MCF 10A (cell line): ENCODE measurements at places on chromosomes 2 and 18.

GRCh38 chr2:201880579-201880978, 74.2 kb downstream of the CDK15 start:
- no peak for DNase-seq

- no peak for DNase-seq
Observed at GRCh38 chr2:231530099-231531011, at the start of gene NMUR1. Gene NMUR1 (minus strand): TSS chr2:231530445. CDS start chr2:231530361, 84 bp downstream.

DNA sequence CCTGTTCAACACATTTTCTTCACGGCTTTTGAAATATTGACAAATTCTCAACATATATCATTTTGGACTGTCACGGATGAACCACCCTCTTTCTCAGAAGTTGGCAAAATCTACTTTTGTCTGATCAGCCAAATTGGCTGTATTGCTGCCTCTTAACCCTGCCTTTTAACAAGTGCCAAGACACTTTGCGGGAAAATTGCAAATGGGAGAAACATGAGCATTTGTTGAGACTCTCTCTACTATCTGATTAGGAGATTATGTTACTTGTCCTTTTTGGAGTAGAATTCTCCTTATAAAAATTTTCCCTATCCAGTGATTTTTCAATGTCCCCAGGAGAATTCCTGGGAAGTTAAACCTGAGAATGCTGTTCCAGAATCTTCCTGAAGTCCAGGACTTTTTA, 256.2 kb upstream of the ZSWIM2 start:
- DNase-seq = no peak

GRCh38 chr2:72141881-72142451, 5.7 kb downstream of the CYP26B1 start:
- no peak for DNase-seq

- DNase-seq = no peak
Observed at GRCh38 chr2:30408961-30409387, 38.1 kb upstream of the LCLAT1 start.

DNA sequence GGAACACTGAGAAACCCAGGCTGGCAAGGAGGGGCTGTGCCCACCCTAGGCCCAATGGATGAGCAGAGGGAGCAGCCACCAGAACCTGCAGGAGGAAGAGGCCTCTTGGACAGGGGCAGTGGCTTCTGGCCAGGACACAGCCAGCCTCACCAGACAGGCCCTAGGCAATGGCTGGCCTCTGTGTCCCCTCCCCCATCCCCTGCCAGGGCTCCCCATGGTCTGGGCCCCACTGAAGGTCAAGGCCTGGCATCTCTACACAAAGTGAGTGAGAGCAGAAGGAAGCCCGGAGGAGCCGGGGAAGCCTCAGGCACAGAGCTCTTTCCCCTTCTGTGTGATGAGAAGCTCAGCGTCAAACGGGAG, 6.3 kb downstream of the PRLH start:
- DNase-seq = no peak

DNA sequence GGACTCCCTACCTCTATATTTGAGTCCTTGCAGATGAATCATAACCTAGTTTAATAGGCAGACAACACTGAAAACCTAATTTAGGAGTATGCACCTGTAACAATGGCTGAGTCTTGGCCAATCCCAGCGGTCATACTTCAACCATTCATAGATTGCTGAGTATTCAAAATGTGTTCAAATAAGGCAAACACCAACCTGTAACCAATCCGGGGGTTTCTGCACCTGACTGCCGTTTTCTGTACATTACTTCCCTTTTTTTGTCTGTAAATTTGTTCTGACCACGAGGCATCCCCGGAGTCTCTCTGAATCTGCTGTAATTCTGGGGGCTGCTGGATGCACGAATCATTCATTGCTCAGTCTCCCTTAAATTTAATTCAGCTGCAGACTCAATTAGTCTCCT, 338.6 kb downstream of the STK39 start:
- DNase-seq = no peak

DNA sequence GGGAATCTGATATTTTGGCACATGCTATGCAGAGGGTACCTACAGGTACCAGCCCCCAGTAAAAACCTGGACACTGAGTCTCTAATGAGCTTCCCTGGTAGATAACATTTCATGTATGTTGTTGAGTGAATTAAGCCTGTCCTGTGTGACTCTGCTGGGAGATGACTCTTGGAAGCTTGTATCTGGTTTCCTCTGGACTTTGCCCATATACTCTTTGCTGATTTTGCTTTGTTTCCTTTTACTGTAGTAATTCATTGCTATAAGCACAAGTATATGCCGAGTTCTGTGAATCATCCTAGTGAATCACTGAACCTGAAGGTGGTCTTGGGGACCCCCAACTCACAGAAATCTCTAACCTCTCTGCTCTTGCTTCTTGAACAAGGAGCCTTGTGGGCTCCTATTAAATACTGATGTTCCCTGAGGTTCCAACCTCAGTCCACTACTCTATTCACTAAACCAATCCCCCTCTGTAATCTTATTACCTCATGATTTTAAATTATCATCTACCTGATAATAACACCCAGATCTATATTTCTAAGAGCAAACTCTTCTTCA, 94.3 kb upstream of the WDSUB1 start:
- DNase-seq = no peak

GRCh38 chr2:55159037-55159651, 72.9 kb downstream of the CLHC1 start:
- DNase-seq = no peak

GRCh38 chr18:11989174-11989573, 7.9 kb downstream of the IMPA2 start:
- DNase-seq = no peak

GRCh38 chr2:82317012-82317411, 2012.5 kb upstream of the LRRTM1 start:
- no peak for DNase-seq

- no peak for DNase-seq
Observed at GRCh38 chr18:74683573-74683972, 85.9 kb downstream of the ZNF407 start.

GRCh38 chr2:8558956-8559355, 122.9 kb upstream of the ID2 start:
- no peak for DNase-seq

DNA sequence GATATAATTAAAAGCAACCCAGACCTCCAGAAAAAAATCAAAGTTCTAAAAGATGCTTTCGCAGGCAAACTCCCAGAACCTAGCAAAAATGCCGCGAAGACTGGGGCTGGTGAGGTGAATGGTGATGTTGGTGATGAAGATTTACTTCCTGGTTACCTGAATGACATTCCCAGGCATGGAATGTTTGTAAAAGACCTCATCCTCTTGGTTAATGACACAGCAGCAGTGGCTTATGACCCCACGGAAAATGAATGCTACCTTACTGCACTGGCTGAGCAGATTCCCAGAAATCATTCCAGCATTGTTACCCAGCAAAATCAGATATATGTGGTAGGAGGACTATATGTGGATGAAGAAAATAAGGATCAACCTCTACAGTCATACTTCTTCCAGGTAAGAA, 994 bp downstream of the KLHL41 start:
- DNase-seq = no peak

- DNase-seq = no peak
Observed at GRCh38 chr2:240480834-240481623, 45.6 kb downstream of the GPC1 start.

DNA sequence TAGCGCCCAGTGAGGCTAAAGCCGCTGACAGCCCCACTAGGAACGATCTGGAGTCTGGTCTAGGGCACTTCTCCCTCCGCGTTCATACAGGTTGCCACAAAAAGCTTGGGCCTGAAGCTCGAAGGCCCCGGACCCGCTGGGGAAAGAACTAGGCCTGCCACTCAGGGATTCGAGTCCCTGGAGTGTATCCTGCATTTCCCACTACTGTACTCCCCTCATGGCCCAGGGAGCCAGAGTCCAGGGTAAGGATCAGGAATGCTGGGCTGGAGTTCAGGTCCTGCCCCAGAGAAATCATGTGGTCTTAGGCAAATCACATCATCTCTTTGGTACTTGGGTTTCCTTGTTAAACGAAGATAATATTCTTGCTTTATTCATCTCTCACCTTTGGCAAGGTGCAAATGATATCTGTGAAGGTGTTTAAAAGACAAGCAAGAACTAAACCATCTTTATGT, 1.4 kb upstream of the ZFP36L2 start:
- no peak for DNase-seq

- DNase-seq = peak; percentile 67
Observed at GRCh38 chr2:63023444-63023843, 27.2 kb upstream of the OTX1 start.

DNA sequence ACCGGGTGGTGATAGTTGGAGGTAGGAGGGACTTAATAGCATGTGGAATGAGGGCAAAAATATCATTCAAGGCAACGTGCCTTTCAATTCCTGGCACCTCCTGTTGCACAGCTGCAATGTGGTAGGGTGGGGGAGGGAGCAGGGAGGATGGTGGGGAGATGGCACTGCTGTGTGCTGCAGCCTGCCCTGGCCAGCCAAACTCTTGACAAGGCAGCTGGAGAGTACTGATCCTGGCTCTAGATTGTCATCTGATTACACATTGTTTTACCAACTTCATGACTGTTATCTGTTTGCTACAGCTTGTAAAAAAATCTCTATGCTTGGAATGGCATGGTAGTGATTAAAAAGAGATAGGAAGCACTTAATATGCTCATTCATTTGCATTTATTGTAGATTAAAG, 47.7 kb downstream of the PLCL1 start:
- DNase-seq = no peak

GRCh38 chr2:107989445-107989844, 3.1 kb downstream of the SLC5A7 start:
- no peak for DNase-seq

GRCh38 chr2:148161909-148162435, 141.1 kb downstream of the MBD5 start:
- DNase-seq = no peak

GRCh38 chr2:7450833-7451190, 533.6 kb downstream of the RNF144A start:
- no peak for DNase-seq

- DNase-seq = no peak
Observed at GRCh38 chr2:226601881-226602662, 197.5 kb downstream of the IRS1 start.

- DNase-seq = no peak
Observed at GRCh38 chr2:237287872-237288271, 126.1 kb downstream of the COL6A3 start.

DNA sequence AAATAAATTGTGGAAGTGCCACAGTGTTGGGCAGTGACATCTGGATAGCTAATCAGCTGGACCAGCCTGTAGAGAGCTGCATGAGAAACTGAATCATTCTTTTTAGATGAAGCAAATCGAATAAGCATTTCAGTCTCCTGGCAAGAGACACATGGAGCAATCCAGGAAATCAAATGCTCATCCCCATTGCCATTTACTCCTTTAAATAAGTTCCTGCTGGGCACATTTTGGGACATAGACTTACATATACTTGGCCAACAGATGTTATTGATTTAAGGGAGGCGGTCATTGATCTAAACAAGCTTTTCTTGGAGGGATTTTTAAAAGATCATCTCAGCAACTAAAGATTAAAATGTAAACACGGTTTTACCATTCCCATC, 307.1 kb downstream of the STK39 start:
- no peak for DNase-seq

DNA sequence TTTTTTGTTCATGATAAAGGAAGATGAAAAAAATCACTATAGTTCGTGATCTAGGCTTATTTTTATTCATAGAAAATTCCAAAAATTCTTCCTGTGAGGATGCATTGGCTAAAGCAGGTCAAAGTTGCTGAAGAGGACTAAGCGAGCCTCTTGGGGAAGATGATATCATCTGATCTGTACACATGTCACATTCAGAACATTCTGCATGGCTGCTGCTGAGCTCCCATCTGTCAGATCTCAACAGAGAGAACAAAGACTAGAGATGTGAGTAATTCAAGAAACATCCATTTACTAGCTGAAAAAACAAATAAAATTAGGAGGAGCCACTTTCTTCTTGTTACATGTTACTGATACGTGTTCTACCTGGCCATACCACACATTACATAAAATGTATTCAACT, 518.6 kb upstream of the FSIP2 start:
- no peak for DNase-seq

DNA sequence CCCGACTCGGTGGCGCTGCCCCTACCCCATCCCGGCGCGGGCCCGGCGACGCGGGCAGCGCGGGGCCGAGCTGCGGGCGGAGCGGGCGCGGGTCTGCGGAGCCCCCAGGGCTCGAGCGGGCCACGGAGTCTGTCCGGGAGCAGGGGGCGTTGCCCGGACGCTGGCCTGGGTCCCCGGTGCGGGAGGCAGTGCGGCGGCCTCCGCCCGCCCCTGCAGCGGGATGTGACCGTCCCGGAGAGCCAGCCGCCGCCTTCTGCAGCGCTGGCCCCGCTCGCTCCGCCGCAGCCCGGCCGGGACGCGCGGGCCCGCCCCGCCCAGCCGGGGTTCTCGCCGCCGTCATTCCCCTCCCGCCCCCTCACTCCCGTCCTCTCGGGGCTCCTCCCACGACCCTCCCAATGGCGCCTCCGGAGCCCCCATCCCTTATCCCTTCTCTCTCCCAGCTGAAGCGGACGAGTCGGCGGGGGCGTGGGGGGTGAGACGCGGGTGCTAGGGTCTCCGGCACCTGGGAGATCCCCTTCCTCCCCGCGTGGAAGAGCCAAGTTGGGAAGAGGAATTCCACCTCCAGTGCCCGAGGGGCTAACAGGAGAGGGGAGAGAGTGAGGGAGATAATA, at the start of gene FNDC4:
Gene FNDC4 (minus strand): TSS at position 257 of the 611 bp plus-strand sequence. CDS start 521 bp downstream, outside the sequence.
- DNase-seq = no peak

GRCh38 chr18:5463390-5463789, 80.4 kb downstream of the EPB41L3 start:
- peak; percentile 69 for DNase-seq

GRCh38 chr2:220783671-220784070, 788.4 kb downstream of the EPHA4 start:
- no peak for DNase-seq

- DNase-seq = no peak
Observed at GRCh38 chr2:152655880-152656279, 61.4 kb downstream of the PRPF40A start.

DNA sequence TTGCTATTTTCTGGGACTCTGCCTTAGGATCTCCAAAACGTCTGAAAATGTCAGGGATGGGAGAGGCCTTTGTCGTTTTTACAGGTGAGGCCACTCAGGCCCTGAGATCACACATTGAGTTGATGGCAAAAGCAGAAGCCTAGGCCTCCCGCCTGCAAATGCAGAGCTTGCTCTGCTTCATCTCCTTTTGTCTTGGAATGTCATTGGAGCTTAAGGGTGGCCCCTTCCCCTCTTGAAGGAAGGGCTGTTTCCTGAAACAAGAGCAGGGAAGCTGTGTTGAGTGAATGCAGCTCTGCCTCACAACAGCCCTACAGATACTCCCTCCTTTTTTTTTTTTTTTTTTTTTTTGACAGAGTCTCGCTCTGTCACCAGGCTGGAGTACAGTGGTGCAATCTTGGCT, 123.5 kb downstream of the GLI2 start:
- no peak for DNase-seq

GRCh38 chr18:21315741-21316197, 73.7 kb downstream of the GREB1L start:
- no peak for DNase-seq

- DNase-seq = peak; percentile 80
Observed at GRCh38 chr2:227862227-227862740, 9.1 kb upstream of the DAW1 start.
